ENCODE measurements at places on chromosomes 16 and 17.

DNA sequence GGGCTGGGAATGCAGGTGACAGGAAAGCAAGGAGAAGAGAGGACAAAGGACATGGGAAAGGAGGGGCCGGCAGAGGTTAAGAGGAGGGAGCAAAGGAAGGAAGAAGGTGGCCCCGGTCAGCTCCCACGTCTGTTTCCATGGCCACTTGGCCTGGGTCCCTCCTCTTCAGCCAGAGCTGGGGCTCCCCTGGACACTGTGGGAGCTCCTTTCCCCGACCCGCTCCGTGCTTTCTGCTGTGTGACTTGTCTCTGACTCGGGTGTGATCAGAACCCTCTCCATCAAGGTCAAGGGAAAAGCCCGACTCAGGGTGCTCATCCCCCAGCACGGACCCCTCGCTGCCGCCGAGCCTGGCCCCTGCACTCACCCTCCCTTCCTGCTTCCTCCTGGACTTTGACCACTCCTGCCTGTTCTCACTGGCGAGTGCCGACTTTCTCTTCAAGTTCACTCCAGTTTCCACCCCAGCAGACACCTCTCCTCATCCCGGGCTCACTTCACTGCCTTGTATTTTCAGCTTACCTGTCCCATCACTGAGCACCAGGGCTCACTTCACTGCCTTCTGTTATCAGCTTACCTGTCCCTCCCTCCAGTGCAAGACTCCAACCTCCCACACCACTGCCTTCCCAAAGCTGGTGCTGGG is 61.2 kb downstream of the MEAK7 start:
- no peak for DNase-seq

GRCh38 chr17:60887614-60888028 is 210.0 kb downstream of the BCAS3 start:
- DNase-seq: no peak

DNA sequence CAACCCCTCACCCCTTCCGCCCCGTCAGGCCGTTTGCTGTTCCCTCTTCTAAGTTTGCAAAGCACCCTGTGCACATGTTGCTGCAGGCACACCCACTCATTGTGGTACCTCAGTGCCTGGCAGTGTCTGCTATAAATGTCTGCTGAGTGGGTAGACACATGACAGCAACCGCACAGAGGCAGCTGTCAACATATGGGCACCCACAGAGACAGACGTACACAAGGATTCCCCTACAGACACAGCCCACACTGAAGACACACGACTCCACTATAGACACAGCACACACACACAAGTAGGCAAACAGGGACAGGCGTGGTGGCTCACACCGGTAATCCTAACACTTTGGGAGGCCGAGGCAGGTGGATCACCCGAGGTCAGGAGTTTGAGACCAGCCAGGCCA is 17.8 kb upstream of the CRK start:
- DNase-seq: no peak

DNA sequence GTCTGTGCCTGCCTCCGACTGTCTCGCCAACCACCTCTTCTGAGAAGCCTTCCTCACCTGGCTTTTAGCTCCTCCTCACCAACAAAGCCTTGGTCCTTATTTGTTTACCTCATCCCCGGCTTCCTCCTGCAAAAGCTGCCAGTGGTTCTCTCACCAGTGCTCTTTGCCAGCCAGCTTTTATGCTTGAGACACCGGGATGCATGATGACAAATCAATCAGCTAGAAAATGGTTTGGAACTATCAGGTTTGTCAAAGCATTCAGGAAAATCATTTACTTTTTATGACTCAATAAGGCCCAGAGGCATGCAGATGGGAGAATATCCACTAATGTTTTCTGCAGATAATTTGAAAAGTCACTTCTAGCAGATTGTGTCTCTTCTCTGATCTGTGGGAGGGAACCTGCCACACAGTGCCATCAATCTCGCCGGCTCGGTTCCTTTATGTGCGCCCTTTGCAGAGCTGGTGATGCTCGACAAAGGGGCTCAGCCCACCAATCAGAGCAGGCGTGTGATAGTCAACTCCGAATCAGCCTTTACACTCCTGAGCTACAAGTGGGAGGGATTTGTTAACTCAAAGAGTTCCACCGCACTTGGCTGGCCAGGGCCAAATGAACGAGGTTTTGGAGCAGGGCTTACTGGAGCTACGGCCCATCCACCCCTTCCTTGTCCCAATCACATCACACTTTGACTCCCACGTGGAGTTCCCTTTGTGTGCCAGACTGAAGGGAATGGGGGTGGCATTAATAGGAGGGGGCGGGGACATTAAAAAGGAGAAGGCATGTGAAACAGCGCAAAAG is 85.8 kb downstream of the MRC2 start:
- DNase-seq: peak; percentile 72

DNA sequence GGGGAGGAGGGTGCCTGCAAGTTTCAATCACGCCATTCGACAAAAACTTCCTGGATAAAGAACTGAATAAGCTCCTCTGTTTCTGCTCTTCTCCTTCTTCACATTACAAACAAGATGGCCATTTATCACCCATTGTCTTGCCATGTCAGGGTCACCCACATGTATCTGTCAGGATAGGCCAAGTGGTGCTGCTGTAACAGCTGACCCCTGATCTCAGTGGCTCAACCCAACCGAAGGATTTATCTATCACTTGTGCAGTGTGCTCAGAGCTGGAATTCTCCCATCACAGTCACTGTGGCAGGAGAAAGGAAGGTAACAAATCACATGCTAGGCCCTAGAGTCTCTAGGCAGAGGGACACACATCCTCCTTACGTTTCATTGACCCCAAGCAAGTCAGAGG is 210.0 kb upstream of the CDH5 start:
- DNase-seq: no peak

- DNase-seq: no peak
These were observed 8.5 kb upstream of the ZC3H18 start for GRCh38 chr16:88561485-88562359.

- no peak for DNase-seq
These were observed 7.1 kb downstream of the MYO15B start for GRCh38 chr17:75594499-75595283.

GRCh38 chr17:64174686-64175456 is 44.9 kb upstream of the ERN1 start:
- DNase-seq: peak; percentile 36

Data from muscle of back (tissue), 13 donors.